ENCODE measurements at places on chromosomes 2 and 18.

GRCh38 chr2:21270083-21270491 lies 146.3 kb downstream of the TDRD15 start:
- no peak for DNase-seq

DNA sequence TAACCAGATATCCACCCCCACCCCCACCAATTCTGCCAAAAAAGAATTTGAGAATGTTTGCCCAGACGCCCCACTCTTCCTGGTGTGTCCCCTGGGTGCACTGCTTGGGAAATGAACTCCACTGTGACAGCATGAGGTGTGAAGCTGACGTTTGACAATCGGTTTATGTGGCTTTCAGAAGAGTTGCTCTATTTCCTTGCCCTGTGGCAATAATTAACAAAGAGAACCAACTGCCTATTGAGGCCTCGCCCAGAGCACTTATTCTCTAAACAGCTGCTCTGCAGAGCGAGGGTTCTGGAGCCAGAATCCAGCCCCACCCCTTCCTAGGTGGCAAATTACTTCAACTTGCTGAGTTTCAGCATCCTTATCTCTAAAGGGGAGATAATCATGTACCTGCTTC lies 115.8 kb upstream of the SIX3 start:
- no peak for DNase-seq

GRCh38 chr2:139080244-139080643 lies 300.1 kb upstream of the NXPH2 start:
- no peak for DNase-seq

DNA sequence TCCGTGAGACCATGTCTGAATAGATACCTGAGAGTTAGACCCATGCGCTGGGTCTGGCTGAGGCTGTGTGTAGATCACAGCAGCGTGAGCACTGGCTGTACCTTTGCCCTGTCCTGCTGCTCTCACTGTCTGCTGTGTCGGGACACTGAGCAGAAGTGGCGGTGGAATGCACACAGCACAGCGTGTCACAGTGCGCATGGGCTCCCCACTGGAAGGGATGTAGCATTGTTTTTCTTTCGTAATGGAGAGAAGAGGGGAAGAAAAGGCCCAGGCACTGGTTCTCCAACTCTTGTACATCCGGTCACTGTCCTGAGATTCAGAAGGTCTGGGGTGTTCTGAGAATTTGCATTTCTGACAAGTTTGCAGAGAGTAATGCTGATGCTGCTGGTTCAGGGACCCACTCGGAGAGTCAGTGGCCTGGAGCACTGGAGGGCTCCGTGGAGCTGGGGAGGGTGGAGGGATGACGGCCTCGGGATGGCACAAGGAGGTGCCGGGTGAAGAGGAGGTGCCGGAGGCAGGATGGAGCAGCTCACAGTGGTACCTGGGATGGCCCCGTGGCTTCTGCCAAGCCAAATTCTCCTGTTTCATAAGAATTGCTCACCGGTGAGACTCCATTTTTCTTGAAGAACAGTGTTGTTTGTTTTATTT lies 252.8 kb downstream of the LDLRAD4 start:
- no peak for DNase-seq

DNA sequence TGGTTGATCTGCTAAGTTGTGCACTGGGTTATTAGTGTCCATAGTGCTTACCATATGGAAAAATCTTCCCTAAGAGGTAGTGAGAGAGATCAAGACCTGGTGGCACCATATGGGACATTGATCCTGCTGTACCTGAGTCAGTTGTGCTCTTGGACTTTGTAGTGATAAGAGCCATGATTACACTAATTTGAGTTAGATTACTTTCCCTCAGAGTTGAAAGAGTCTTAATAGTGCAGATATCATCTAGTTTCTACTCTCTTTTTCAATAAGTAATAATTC lies 114.2 kb downstream of the KCNE4 start:
- no peak for DNase-seq

- no peak for DNase-seq
Measured at GRCh38 chr2:108533832-108534583, at the start of gene LIMS1. TSS of gene LIMS1 (plus strand) at chr2:108534470. CDS start at chr2:108534563, 93 bp downstream.

All from SIG-M5 (cell line).